ENCODE measurements at places on chromosomes 6 and 20. TPM values are rescaled to one million over a fixed set of nuclear protein-coding genes. Genes with fewer than 3 reads are reported as not detected.

- DNase-seq = no peak
These were observed 34.7 kb downstream of the TAF4 start for GRCh38 chr20:62030834-62031434.

- DNase-seq = no peak
These were observed 12.9 kb downstream of the RPS6KA2 start for GRCh38 chr6:166614171-166614583.

- no peak for DNase-seq
These were observed 109.2 kb downstream of the FOXF2 start for GRCh38 chr6:1498491-1499113.

DNA sequence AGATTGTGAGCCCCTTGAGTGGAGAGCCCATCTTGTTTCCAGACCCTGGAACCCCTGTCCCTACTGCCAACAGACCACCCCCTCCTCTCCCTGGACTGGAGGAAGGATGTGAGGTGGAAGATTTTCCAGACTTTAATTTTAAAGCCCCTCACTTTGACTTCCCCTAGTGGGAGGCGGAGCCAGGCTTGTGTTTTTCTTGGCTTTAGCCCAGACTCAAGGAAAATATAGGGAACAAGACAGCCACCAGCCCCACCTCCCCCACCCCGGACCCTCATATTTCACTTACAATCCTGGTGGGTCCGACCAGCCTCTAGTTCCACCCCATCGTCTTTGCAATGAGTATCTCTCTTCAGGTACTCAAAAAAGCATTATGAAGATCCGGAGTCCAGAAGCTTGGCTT lies 40.8 kb downstream of the NCR2 start:
- DNase-seq = no peak

GRCh38 chr6:79011940-79012339 lies 66.1 kb downstream of the PHIP start:
- DNase-seq = no peak

DNA sequence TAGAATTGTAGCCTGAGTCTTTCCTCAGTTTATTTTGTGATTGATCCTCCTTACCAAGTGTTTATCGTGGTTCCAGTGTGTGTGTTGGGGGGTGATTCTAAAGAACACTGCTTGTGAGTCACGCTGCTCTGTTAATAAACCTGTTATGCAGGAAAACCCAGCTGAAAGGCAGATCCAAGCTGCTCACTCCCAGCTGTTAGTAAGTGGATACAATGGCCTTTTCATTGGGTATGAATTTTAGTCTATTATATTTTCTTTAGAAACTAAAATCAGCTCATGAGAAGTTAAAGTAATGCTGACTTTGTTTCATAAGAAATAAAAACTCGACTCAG lies 12.2 kb upstream of the DSTN start:
- DNase-seq = peak; percentile 82

GRCh38 chr20:48544402-48545339 lies 283.1 kb downstream of the PREX1 start:
- no peak for DNase-seq

DNA sequence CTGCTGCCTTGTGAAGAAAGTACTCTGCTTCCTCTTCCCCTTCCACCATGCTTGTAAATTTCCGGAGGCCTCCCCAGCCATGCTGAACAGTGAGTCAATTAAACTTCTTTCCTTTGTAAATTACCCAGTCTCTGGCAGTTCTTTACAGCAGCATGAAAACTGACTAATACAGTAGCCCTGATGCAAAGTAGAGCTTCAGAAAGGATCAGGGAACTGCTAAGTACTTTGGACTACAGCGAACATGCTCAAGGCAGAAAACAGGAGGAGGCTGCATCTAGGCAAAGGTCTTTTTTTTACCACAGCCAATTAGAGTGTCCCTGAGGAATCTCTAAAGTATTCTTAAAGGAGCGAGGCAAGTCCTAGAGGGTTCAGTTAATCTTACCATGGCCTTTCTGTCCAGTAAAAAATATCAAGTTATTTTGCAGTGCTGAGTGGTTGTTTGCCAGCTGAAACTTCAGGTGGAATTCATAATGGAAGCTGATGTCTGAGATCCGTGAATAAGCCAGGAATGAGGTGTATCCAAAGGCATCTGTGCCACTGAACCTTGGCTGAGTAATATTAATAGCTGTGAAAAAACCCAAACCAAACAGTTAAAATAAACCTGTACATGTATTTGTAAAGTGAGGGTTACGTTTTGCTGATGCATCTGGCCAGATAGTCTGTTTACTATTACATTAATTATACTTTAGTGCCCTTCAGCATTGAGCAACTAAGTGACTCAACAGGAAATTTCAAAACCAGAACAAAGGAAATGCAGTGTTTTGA lies 170.4 kb downstream of the PHF3 start:
- no peak for DNase-seq

DNA sequence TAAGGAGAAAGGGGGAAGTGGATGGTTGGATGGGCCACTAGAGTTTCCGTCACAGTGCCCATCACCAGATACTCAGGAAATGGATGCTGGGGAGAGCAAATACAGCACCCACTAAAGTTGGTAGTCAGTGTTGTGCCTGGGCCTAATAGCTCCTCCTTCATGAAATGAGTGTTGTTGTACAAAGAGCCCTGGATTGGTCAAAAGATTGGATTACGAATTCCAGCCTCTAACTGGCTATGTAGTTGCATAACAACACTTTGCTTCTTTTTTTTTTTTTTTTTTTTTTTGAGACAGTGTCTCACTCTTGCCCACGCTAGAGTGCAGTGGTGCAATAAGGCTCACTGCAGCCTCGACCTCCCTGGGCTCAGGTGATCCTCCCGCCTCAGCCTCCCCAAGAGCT lies 27.4 kb downstream of the KCNG1 start:
- DNase-seq = no peak

Gene TDP2
- total RNA-seq = 42.2 TPM

Gene BPIFB1
- total RNA-seq = not detected

Gene FITM2
- total RNA-seq = 7.8 TPM
